ENCODE measurements at places on chromosomes 12 and 14. TPM values are rescaled to one million over a fixed set of nuclear protein-coding genes. Genes with fewer than 3 reads are reported as not detected.
A peak's percentile ranks its signal among the peaks of the same experiment; 100 is the strongest.

GRCh38 chr14:105413544-105413886 is 6.1 kb upstream of the MTA1 start:
- no peak for DNase-seq

- no peak for DNase-seq
Measured at GRCh38 chr12:15453613-15454012, 131.3 kb downstream of the PTPRO start.

- no peak for DNase-seq
Measured at GRCh38 chr12:68113644-68114043, 45.9 kb downstream of the IFNG start.

DNA sequence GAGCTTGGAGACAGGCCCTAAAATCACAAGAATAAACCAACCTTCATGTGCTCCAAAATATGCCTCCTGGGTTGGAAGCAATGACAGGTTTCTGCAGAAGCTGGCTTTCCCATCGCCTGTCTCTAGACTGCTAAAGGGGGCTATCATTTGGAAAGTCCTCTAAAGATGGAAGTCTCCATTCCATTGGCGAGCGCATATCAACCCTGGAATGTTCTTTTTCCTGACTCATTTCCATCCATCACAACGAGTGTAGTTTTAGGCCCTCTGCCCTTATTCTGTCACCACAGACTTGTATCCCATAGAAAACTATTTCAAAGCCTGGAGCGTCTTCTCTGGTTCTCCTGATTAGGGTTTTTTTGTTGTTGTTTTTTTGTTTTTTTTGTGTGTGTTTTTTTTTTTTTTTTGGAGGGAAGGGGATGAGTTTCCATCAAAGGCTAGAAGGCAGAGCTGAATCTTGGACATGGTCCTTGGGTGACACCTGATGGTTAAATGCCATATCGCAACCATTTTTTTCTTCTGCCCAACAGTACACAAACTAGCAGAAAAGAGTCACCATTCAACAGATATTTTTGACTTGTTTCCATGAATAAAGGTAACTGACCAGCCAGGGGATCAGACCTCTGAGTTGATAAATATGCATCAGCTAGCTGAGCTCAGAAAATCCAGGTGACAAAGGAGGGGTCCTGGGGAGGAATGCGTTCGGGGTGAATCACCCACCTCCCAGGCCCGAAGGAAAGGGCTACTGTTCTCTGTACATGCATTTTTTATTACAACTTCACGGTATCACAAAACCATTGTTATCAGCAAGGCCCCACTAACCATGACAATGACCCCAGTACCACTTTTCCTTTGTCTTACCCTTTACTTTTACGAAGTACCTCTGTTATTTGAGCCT is 40.5 kb downstream of the KCNA5 start:
- DNase-seq = peak; percentile 6

DNA sequence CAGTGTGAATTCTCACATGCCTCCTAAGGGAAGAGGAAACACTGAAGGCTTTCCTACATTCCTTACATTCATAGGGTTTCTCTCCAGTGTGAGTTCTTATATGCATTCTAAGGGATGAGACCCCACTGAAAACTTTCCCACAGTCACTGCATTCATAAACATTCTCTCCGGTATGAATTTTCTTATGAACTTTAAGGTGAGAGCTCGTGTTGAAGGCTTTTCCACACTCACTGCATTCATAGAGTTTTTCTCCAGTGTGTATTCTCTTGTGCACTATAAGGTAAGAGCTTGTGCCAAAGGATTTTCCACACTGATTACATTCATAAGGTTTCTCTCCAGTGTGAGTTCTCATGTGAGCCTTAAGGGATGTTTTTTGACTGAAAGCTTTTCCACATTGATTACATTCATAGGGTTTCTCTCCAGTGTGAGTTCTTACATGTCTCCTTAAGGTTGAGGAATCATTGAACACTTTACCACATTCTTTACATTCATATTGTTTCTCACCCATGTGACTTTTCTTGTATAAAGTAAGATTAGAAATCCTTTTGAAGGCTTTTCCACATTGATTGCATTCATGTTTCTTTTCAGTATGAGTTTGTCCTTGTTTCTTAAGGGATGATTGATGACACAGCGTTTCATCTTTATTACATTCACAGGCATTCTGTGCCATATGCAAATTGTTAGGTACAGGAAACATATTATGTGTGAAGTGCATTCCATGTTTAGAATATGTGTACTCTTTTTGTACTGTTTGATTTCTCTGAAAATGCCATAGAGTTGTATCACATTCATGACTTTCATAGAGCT is 9.5 kb downstream of the ZNF891 start:
- DNase-seq = no peak

DNA sequence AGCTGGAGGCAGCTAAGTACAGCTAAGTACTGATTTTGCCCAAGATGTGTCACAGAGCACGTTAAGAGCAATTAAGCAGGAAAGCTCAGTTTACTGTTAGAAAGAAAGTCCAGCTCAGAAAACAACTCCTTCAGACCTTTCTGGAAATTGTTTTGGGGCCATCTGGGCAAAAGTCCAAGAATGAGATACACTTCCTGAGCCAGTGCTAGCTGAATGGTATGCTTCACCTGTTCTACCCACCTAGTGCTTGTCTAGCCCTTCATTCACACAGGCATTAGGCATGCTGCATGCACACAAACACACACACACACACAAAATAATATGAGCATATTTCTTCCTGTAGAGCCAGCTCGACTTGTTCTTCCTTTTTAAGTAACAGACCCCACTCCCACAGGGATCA is 6.6 kb upstream of the IKZF4 start:
- DNase-seq = no peak

DNA sequence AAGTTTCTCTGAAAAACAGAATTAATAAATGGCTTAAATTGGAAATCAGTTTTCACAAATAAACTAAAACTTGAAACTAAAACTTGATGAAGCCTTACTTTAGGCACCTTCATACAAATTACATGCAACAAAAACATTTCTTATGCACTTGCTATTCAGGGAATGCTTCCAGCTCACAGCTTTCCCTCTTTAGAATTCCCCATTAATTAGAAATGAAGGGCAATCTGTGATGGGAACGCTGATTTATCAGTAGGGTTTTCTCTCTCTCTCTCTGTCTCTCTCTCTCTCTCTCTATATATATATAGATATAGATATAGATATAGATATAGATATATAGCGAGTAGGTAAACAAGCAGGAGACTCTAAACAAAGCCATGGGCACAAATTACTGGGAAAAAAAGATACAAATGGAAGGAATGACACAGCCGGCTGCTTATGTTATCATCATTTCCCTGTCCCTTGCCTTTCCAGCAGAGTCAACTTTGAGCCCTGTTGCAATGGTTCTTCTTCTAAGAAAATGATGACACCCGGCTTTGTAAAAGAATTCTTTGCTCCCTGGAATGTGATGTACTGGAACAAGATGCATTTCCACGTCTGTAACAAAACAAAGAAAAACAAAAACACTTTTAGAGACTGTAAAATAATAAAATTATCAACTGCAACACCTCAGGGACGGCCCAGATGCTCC is 1121.6 kb upstream of the TMEM132C start:
- DNase-seq = no peak

DNA sequence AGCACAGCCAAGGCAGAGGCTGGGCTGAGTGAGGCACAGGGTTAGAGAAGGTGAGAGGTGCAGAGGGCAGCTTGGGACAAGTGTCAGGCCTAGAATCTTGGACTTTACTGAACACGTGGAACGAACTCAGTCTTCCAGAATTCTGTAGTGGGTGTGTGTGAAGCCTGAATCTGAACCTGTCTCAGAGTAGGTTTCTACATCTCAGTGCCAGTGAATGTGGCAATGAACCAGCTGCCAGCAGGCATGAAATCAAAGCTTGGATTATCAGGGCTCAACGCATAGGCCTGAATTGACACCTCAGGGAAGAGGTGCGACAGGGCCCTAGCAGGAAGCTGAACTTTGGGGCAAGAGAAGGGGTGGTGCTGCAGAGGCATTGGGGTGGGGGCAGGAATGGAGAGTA is 104.6 kb downstream of the SAMD4A start:
- no peak for DNase-seq

DNA sequence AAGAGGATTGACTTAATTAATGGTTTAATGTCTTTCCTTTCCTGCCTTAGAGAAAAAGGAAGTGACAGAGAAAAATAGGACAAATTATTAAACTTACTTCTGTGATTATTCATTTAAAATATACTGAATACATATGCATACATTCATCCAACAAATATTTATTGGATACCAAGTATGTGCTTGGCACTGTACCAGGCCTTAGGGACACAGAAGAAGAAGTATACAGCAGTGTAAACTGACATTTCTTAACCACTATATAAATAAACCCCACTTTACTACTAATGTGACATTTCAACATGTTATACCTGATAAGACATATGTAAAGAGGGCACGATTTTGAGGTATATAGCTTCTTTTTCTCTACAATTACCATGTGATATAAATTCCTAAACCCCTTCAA is 53.6 kb downstream of the ERO1A start:
- no peak for DNase-seq

- no peak for DNase-seq
Measured at GRCh38 chr12:53501615-53502181, 615 bp downstream of the TARBP2 start.

- peak; percentile 90 for DNase-seq
Measured at GRCh38 chr14:76918782-76919394, 92.7 kb downstream of the LRRC74A start.

DNA sequence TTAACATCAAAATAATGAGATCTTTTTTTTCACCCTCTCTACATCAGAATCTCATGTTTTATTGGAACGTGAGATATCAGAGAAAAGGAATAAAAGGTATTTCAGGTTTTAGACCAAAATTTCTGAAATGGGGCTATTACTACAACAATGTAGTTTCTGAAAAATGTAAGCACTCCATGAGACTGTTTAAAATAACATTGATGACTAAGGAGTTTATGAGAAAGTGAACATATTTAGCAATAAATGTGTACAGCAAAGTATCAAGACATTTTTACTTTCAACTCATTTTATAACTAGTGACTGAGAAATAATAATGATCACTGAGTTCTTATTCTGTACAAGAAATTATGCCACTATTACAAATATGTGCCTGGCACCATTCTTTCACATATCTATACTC is 39.3 kb upstream of the ABCC9 start:
- no peak for DNase-seq

- no peak for DNase-seq
Measured at GRCh38 chr14:98503086-98503815, 768.7 kb downstream of the BCL11B start.

GRCh38 chr12:118543651-118544050 is 167.3 kb downstream of the SUDS3 start:
- DNase-seq = no peak

- DNase-seq = no peak
Measured at GRCh38 chr12:43653289-43653915, 101.4 kb upstream of the ADAMTS20 start.

- no peak for DNase-seq
Measured at GRCh38 chr12:65162609-65163008, 6.8 kb upstream of the LEMD3 start.

- no peak for DNase-seq
Measured at GRCh38 chr12:122250047-122250446, 16.2 kb downstream of the VPS33A start.

DNA sequence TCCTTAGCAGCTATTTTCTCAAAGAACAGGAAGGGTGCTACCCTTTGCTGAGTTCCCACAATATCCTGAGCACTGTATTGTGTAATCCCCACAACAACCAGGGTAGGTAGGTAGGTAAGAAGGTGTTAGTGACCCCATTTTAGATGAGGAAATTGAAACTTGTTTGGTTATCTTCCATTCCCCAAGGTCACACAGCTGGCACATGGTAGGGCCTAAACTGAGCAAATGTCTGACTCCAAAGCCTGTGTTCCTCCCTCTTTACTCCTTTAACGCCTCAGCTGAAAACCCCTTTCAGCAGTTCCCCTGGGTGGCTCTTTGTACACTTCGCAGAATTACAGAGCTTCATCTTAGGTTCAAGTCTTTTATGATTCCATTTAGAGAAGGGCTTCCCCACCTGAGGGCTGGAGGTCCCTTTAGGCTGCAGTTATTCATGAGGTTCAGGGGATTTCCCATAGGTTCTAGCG is 26.5 kb upstream of the RIC8B start:
- no peak for DNase-seq

The MBIP gene
- 24.8 TPM for total RNA-seq

The LMNTD1 gene
- 1.1 TPM for total RNA-seq

The CEP290 gene
- total RNA-seq = 73.9 TPM

The OR4E2 gene
- total RNA-seq = not detected

The TCL1B gene
- total RNA-seq = not detected

The RNASE2 gene
- not detected for total RNA-seq

The NPFF gene
- total RNA-seq = not detected

The SYCP3 gene
- 0.47 TPM for total RNA-seq

The ANKRD33 gene
- not detected for total RNA-seq

The TAS2R30 gene
- 22.1 TPM for total RNA-seq
